ENCODE measurements at places on chromosomes 1 and 21.
A peak's percentile ranks its signal among the peaks of the same experiment; 100 is the strongest.

DNA sequence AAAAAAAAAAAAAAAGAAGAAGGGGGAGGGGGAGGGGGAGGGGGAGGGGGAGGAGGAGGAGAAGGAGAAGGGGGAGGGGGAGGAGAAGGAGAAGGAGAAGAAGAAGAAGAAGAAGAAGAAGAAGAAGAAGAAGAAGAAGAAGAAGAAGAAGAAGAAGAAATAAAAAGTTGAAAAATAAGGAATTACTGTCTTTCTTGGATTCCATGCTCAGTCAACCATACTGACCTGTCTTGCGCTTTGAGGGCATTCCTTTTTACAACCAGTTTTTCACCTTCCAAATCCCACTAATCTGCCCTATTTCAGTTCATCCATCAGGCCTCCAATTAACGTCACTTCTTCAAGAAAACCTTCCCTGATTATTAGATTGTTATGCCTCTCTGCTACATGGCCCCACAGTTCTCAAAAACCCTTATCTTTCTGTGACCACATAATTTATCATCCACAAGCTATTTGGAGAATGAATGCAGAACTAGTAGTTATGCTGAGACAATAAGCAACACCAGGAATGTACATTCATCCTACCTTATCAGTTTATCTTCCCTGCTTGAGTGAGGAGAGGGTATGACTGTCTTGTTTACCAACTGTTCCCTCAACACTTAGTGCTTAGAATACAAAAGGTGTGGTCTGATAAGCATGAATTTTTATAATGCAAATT lies 57.5 kb upstream of the GUCA2A start:
- DNase-seq = no peak

GRCh38 chr1:109201123-109201703 lies 12.5 kb upstream of the SARS1 start:
- peak; percentile 57 for DNase-seq

- DNase-seq = no peak
Observed at GRCh38 chr1:183061194-183061593, 38.0 kb downstream of the LAMC1 start.

- peak; percentile 78 for DNase-seq
Observed at GRCh38 chr1:151196292-151196800, 2.0 kb upstream of the PIP5K1A start.

DNA sequence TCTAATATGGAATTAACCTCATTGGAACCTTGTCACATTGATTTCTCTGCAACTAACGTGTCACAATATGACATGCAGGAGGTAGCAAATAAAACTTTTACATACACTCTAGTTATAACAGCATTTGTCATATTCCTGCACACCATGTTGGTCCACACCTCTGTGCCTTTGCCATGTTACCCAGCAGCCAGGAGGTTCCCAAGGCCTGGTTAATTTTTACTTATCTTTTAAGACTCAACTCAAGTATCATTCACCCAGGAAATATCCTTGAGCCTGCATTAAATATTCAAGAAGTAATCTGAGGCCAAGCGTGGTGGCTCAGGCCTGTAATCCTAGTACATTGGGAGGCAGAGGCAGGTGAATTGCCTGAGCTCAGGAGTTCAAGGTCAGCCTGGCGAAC lies 447.2 kb upstream of the NR5A2 start:
- no peak for DNase-seq

All from activated CD8-positive, alpha-beta T cell treated with anti-CD3 and anti-CD28 coated beads, Interleukin-2, amount 10 ng/mL, durations not matched to agents 7 days and 5 days (primary cell).